Left lung (tissue), 14 donors: ENCODE measurements at places on chromosomes 7 and 10.
A peak's percentile ranks its signal among the peaks of the same experiment; 100 is the strongest.

GRCh38 chr10:37703833-37704382 is 153.5 kb downstream of the ZNF248 start:
- peak; percentile 25 for DNase-seq

- DNase-seq = peak; percentile 87
These were observed 3.4 kb upstream of the CHST12 start for GRCh38 chr7:2399848-2400587.

DNA sequence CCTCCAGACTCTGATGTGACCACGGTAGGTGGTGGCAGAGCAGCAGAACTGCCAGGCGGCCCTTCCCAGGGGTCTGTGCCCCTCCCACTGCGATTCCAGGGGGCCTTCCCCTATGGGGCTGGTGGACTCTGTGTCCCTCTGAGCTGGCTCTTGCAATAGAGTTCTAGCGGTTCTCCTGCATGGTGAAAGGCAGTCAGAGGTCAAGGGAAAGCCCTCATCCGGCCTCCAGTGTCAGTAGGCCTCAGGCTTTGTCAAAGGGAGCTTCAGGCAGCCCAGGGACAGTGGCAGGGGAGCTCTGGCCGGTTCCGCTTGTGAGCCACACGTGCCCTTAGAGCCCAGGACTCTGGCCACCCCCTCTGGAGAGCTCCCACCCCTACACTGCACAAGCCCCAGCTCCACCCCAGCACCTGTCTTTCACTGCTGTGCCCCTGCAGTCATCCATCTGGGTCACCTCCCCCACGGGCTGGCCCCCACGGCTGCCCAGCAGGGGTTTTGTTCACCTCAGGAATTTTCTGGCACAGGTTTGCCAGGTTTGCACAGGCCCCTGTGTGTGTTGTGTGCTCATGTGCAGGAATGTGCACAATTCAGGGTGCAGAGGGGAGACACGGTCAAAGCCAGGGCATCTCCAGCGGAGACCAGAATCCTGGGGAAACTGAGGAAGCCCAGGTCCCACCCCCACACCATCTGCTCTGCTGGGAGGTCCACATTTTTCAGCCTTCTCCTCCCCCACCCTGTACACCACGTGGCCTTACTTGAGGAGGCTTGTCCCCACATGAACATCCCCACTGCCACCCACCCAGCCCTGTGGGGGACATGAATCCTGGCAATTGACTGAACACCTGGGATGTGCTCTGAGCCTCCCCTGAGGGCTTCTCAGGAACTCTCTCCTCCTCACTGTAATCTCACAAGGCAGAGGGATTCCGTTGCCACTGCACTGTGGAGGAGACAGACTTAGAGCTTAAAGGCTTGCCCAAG is 23.8 kb downstream of the C10orf105 start:
- DNase-seq = no peak

- no peak for DNase-seq
These were observed 48.2 kb downstream of the DNAJC12 start for GRCh38 chr10:67789769-67790168.

DNA sequence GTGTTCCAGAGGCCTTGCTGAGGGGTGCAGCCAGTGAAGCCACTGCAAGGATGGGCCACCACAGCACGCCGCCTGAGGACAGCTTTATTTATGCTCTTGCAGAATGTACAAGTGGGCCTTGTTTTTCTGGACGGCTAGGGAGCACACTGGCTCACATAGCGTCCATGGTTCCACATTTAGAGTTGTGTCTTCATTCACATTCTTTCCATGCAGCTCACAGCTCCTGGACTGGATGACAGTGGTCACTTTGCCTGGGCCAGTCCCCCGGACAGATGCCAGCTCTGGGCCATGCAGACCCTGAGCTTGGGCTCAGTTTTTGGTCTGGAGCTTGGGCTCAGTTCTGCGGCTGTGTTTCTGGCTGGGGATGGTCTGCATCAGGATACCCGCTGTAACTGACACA is 2.6 kb upstream of the C10orf71 start:
- no peak for DNase-seq

- no peak for DNase-seq
These were observed 106.6 kb downstream of the CDK6 start for GRCh38 chr7:92729751-92730150.

DNA sequence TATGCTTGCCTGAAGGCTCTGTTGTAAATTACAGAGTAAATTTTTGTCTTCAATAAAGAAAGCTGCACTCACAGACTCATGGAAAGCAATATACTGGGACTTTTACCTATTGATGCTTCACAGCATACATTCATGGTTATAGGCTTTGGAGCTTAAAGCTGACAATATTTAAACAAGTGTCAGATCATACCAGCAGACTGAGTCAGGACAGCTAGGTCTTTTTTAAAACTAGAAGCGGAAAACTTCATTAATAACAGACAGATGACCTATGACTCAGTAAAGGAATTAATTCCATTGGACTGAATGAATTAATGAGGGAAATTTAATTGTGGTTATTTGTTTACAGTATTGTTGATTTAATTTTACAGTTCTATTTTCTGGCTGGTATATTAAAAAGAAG is 165.8 kb upstream of the DGKB start:
- DNase-seq = no peak

DNA sequence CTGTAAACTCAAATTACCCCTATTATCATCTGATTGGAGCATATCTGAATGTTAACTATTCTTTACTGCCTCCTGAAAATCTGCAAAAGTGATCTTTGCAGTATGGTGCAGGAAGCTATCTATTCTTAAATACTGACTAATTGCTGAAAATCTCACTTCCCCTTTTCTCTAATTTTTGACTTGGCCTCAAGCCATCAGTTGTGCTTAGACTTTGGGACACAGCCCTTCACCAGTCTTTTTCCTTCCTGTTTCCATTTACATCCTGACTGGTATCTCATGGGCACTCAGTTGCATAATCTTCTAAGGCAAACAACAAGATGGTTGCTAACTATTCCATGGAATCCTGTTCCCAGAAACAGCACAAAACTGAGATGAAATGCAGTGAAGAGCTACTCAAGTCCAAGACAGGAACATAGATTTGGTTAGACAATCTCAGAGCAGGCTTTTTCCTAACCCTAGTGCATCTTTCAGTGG is 228.5 kb downstream of the SORCS1 start:
- DNase-seq = no peak

DNA sequence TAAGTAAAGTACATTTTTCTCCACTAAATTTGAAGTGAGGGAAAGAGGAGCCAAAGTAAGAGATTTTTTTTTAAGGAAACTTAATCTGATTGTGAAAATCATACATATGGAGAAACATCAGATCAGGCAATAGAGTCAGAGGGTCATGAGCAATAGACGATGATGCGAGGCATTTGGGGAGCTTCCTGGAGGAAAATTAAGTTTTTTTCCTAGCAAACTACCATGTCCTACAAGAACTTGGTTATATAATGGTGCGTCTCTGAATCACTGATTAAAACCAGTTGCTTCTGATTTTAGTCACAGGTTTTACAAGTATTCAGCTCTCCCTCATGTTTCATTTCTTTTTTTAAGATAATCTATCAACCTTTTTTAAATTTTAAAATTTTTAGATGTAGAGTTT is 52.1 kb upstream of the MTURN start:
- DNase-seq = no peak

GRCh38 chr7:67008260-67008659 is 11.6 kb downstream of the TYW1 start:
- DNase-seq = no peak

GRCh38 chr10:34231441-34232180 is 583.5 kb downstream of the PARD3 start:
- no peak for DNase-seq

- DNase-seq = no peak
These were observed 48.6 kb downstream of the MALSU1 start for GRCh38 chr7:23347682-23348180.

- no peak for DNase-seq
These were observed 20.2 kb downstream of the RTKN2 start for GRCh38 chr10:62248465-62248864.

GRCh38 chr10:19915816-19916215 is 99.6 kb downstream of the PLXDC2 start:
- no peak for DNase-seq

- no peak for DNase-seq
These were observed 4.8 kb upstream of the LIPA start for GRCh38 chr10:89256340-89256739.
